ENCODE measurements at places on chromosomes 3 and 15.

DNA sequence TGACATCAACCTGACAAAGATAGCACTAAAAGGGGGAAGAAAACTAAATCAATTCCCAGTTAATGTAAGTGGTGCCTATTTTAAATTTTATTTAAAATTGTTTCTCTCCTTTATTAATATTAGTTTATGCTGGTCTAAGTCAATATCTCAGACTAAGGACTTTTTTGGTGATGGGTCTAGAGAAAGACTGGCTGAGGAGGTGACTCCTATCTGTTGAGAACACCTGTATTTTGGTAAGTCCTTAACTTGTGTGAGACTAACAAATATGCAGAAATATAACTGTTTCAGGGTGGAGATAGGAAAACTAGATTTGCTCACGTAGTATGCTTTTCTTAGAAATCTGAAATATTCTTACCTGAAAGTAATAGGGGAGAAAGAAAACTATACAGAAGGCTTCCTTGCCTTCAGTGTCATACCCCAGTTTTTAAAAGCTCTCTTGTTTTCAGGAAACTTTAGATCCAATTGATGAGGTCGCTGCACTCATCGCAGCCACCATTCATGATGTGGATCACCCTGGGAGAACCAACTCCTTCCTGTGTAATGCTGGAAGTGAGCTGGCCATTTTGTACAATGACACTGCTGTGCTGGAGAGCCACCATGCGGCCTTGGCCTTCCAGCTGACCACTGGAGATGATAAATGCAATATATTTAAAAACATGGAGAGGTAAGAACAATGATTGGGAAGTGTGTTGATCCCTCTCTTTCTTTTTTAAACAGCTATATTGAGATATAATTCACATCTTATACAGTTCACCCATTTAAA is 138.9 kb downstream of the PDE8A start:
- DNase-seq: no peak

- DNase-seq: no peak
Measured at GRCh38 chr15:33011976-33012375, 182.5 kb downstream of the FMN1 start.

DNA sequence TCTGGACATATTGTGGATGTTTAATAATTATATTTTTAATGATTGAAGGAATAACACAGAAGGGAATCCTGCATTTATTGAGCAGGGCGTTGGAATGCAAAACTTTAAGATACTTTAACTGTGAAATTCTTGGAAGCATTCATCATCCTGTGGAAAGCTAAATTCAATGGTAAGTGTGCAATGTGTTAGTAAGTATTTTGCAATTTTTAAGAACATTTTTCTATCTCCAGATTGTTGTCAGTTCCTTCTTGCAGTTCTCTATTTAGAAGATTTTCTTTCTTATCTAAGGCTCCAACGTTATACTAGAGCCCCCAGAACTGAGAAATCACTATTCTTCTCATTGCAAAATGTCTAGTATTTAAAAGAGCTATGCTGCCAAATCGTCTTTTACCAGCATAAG is 132.2 kb upstream of the TSC22D2 start:
- DNase-seq: no peak

- no peak for DNase-seq
Measured at GRCh38 chr3:8980756-8981257, 17.5 kb upstream of the RAD18 start.

DNA sequence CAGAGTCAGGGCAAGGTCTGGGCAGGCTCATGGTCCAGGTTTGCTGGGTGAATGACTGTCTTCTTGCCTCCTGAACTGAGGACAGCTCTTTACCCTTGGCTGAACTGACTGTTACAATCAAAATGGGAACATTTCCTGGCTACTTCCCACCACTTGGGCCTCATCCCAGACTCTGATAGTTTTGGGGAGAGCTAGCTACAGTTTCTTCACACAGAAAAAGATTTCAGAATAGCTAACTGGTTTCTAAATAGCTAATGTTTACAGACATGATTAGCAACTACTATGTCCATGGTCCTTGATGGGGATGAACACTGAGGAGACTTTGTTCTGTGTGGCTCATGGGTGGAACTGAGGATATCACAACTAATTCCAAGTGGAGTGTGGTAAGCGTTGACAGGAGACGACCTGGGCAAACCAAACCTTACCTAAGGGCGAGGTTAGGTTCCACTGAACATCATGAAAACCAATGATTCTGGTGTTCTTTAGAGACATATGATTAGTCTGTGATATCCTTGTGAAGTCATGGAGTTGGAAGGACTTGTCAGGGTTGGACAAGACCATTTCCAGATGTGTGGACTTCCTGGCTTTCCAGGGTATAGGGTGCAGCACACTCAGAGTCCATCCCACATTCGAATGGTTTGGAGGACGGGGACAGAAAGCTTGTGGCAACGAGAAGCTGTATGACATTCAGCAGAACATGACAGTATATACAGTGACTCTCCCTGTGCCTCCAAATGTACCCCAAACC is 7.3 kb downstream of the ALPK3 start:
- DNase-seq: peak; percentile 80

GRCh38 chr15:88250826-88251225 is 5.7 kb downstream of the NTRK3 start:
- DNase-seq: no peak
